ENCODE measurements at places on chromosomes 5 and 9. TPM values are rescaled to one million over a fixed set of nuclear protein-coding genes. Genes with fewer than 3 reads are reported as not detected.
A peak's percentile ranks its signal among the peaks of the same experiment; 100 is the strongest.

The RNF180 gene
- 11.5 TPM for total RNA-seq

The SEC24A gene
- 17.0 TPM for total RNA-seq

GRCh38 chr9:87280421-87280820, 217.2 kb upstream of the DAPK1 start:
- DNase-seq = no peak

DNA sequence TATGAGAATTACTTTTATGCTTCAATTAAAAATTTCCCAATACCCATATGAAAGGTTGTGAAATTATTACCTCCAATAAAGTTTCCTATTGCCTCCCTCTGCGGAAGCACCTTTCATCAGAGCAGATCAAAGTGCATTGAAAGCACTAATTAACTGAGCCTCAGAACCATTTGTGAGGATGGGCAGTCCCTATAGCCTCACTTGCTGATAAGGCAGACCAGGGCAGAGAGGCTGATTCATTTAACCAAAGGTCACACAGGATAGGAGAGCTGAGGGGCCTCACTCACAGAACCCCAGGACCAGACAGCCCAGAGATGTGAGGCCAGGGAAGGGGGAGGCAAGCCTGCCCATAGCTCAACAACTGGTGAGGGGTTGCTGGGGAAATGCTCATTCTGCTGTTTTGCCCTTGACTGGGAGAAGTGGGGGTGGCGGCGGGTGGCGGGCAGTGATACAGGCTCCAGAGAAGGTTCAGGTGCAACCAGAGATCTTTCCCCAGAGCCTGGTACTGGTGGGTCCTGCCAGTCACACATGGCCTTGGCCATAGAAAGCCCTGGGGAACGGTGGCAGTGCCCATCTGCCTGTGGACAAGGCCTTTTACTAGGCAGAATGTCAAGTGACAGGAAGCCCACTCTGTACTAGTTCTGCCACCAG, 57.9 kb downstream of the MACROH2A1 start:
- DNase-seq = no peak

GRCh38 chr9:30075451-30076199, 2308.8 kb upstream of the ACO1 start:
- DNase-seq = peak; percentile 61

GRCh38 chr5:145562931-145563330, 272.2 kb downstream of the PRELID2 start:
- DNase-seq = no peak

- no peak for DNase-seq
Observed at GRCh38 chr9:20325008-20325407, 297.3 kb downstream of the MLLT3 start.

GRCh38 chr9:7169717-7170389, 412.1 kb downstream of the KDM4C start:
- no peak for DNase-seq

DNA sequence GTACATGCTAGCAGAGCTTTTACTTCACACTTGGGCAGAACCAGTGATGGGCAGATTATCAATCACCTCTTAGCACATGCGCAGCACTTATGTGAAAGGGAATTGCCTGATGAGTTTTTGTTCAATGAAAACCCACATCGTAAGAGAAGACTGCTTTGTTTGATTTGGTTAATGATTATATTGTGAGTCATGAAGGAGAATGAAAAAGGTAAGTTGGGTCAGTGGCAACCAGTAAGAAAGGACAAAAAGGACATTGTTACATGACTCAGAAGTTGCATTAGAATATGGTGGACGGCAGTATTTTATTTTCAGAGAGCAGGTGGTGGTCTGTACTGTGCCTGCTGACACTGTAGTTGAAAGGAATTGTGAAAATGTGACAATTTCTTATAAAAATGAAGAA, 127.4 kb downstream of the AOPEP start:
- DNase-seq = peak; percentile 86

All from kidney epithelial cell (primary cell).